ENCODE measurements at places on chromosomes 5 and 9.

- DNase-seq: peak; percentile 85
Measured at GRCh38 chr5:90264689-90265544, 144.6 kb downstream of the CETN3 start.

DNA sequence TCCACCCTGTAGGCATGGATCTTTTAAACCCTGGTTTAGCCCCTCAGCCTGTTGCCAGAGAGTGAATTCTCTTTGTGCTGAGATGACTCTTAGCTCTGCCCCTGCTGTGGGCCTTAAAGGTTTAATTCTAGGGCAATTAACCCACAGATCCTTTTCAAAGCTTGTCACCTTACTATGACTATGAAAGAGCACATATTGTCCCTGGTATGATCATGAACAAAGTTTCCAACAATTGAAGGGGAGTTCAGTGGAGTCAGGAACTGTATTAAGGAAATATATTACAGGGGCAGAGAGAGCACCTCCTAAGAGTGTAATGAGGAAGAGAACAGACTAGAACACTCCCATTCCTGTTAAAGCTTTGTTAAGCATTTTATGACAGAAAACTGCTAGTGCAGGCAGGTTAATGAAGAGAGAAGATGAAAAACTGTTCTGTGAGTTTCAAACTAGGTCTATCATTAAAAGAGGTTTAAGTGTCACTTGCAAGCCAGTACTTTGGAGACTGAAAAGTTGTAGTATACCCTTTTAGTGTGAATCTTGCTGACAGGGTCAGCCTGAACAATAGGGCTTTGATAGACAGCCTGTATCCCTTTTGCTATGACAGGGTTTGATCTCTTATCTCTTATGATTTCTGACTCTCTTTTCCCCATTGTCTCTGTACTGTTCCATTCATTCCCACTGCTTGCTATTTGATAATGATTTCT is 104.2 kb upstream of the ELL2 start:
- peak; percentile 55 for DNase-seq

DNA sequence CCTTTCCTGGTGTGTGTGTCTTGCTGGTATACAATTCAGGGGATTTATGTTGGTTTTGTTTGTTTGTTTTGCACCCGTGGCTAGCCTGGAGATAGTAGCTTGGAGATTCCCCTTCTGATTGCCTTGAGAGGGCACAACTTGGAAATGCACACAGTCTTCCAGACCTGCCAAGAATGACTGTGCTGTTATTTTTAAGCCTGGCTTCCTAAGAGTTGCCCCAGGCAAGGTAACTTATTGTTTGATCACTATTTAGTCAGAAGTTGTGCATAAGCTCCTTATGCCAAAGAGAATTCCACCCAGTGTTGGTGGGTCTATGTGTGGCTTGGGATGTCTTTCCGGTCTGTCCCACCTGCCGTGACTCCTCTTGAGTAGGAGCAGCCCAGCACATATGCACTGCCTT is 421.9 kb upstream of the KCNN2 start:
- DNase-seq: no peak

GRCh38 chr5:67221487-67222242 is 25.1 kb upstream of the CD180 start:
- peak; percentile 89 for DNase-seq

DNA sequence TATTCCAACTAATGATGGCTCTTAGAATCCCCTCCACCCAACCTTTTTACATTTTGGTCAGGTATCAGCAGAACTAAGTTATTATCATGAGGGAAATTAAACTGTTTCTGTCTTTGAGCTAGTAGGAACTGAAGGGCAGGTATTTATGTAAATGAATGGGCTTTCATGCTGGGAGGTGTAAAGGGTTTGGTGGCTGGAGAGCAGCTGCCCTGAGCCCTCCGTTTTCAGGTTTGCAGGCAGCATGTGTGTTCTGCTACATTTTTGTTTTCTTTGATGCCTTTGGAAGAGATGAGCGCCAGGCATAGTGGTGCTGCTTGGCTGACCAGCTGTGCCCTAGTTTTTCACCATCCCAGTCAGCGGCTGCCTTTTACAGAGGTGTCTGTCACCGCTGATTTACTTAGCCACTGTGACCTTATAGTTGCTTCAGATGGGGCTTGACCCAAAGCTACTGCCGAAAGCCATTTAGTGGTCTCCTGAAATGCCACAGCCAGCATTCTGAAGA is 231.9 kb downstream of the MAST4 start:
- no peak for DNase-seq

GRCh38 chr5:125198270-125198974 is 452.0 kb upstream of the ZNF608 start:
- DNase-seq: no peak

- no peak for DNase-seq
Measured at GRCh38 chr5:176734756-176735342, 75.5 kb upstream of the UNC5A start.

DNA sequence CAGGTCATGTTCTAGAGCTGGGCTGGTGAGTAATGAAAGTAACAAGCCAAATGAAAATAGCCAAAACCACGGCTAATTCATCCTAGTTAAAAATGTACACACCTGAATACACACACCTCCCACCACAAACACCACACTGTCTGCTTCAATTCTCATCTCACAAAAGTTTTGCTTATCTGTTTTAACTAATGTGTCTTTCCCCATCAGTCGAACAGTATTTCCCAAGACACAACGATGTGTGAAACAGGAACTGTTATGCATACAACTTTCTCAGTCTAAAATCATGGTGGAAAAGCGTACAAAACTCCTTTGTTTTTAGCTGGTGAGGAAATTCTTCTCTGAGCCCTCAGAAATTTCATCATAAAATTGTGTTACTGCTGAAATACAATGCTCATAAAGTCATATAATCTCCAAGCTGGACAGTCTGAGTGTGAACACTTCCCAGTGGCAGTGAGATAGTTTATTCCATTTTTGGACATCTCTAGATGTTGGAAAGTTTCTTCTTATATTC is 242.4 kb downstream of the EFNA5 start:
- DNase-seq: no peak

DNA sequence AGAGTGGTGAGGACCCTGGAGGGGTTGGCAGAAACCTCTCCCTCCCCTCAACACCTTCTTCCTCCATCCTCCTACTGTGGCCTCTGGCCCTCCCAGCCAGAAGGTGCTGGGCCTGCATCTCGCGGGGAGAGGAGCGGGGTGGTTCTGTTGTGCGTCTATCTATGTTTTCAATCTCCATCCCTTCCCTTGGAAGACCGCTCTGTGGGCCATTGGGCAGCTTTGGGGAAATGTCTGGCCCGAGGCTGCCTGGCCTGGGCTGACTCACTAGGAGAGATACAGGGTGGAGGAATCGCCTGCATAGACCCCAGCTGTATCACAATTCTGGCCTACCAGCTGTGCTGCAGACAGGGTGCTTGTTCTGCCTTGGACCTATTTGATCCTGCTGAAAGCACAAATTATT is 48.4 kb upstream of the DAB2IP start:
- no peak for DNase-seq

DNA sequence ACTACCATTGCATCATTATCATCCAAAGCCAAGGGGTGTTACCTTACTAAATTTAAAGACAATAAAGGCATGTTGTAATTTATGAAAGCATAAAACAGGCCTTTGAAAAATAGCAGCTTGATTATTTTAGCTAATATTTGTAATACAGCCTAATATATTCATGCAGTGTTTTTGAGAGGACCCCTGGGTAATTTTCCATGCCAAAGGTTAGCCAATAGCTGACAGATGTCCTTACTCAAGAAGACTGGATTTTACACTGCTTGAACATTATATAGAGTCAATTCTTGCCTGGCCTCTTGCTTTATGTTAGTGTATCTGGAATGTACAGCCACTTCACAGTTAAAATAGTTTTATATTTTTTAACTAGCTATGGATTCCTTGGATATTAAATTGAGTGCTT is 337.8 kb upstream of the PAPPA start:
- DNase-seq: no peak

GRCh38 chr5:108144332-108144731 is 237.6 kb downstream of the FBXL17 start:
- no peak for DNase-seq

- DNase-seq: no peak
Measured at GRCh38 chr5:131193106-131193505, 22.4 kb downstream of the LYRM7 start.

DNA sequence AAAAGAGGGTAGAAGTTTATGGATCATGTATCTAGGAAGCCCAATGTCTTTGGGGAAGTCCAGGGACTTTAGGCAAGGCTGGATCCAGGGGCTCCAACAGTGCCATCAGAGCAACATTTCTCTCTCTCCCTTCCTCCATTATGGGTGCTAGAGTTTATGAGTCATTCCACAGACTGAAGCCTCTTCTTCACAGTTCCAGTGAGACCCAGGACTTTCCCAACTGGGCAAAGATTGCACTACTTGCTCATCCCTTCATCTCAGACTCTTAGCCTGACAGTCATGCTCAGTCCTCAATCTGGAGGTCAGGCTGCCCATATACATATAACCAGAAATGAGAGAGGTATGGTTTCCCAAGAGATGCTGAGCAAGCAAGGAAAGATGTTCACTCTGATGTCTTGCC is 110.7 kb downstream of the FEM1C start:
- no peak for DNase-seq

- no peak for DNase-seq
Measured at GRCh38 chr9:131997779-131998178, 81.9 kb downstream of the MED27 start.

DNA sequence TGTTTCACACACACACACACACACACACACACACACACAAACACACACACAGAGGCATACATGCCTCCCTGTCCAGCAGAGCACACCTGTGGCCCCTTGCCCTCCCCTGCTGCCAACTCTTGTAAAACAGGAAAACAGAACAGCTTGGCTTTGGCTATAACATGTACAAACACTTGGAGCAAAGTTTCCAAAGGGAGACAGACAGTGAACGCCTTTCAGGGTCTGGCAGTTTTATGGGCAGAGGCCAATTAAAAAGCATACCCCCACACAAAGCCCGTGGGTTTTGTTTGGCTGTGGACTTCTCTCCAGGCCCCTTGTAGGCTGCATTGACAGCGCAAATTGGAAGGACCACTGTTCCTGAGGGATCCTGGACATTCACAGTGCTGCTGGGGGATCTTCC is 265.6 kb downstream of the PAPPA start:
- DNase-seq: no peak

- DNase-seq: no peak
Measured at GRCh38 chr5:146400201-146400600, 46.9 kb upstream of the TCERG1 start.

DNA sequence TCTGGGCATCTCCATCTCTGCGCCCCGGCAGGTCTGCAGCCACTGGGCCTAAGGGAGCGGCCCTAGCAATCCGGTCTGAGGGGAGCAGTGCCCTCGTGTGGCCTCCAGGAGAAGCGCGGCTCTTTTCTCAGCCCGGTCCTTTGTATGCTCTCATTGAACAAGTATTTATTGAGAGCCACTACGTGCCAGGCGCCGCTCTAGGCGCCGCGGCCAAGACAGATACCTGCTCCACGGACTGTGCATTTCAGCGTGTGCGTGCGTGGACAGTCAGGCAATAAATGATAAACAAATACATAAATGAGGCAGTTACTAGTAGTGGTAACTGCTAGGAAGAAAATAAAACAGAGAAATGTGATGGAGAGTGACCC is 2.3 kb upstream of the SLC4A9 start:
- DNase-seq: peak; percentile 94

- no peak for DNase-seq
Measured at GRCh38 chr9:111020594-111020993, 17.7 kb downstream of the LPAR1 start.

DNA sequence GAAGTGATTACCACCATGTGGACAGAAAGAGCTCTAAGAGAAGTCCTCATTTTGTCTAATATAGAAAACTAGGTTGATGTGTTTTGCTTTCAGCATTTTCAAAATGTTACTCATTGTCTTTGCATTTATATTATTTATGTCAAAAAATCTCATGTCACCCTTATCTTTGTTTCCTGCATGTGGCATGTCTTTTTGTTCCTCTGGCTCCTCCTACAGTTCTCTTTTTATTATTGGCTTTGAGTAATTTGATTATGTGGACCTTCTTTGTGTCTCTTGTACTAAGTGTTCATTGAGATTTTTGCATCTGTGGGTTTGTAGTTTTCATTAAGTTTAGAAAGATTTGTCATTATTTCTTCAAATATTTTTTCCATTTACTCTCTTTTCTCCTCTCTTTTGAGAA is 58.8 kb downstream of the GNG10 start:
- DNase-seq: no peak

DNA sequence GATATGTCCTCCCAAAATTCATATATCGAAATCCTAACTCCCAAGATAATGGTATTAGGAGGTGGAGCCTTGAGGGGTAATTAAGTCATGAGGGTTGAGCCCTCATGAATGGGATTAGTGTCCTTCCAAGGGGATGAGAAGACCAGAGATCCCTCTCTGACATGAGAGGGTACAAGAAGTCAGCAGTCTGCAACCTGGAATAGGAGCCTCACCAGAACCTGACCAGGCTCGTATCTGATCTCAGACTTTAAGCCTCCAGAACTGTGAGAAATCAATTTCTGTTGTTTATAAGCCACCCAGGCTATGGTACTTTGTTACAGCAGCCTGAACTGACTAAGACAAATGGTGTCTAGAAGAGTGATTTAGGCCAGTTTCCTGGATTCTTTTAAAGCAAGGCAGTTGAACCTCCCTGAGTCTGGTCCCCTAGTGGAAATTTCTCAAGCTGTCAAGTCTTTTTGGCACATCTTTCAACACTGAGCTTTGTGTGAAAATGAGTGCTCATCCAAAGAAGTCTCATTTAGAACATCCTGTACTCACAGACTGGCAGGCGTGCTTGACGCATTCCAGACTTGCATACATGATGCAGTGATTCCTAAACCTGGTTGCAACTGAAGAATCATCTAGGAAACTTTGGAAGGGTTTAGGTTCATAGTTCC is 254.8 kb upstream of the PPP1R2B start:
- DNase-seq: no peak

GRCh38 chr5:173705512-173706044 is 89.1 kb upstream of the BOD1 start:
- no peak for DNase-seq

GRCh38 chr5:112978836-112979235 is 2.2 kb downstream of the DCP2 start:
- DNase-seq: no peak

GRCh38 chr5:106288979-106289378 is 1381.8 kb downstream of the EFNA5 start:
- no peak for DNase-seq

- peak; percentile 87 for DNase-seq
Measured at GRCh38 chr5:176533894-176534611, 3.1 kb downstream of the RNF44 start.

DNA sequence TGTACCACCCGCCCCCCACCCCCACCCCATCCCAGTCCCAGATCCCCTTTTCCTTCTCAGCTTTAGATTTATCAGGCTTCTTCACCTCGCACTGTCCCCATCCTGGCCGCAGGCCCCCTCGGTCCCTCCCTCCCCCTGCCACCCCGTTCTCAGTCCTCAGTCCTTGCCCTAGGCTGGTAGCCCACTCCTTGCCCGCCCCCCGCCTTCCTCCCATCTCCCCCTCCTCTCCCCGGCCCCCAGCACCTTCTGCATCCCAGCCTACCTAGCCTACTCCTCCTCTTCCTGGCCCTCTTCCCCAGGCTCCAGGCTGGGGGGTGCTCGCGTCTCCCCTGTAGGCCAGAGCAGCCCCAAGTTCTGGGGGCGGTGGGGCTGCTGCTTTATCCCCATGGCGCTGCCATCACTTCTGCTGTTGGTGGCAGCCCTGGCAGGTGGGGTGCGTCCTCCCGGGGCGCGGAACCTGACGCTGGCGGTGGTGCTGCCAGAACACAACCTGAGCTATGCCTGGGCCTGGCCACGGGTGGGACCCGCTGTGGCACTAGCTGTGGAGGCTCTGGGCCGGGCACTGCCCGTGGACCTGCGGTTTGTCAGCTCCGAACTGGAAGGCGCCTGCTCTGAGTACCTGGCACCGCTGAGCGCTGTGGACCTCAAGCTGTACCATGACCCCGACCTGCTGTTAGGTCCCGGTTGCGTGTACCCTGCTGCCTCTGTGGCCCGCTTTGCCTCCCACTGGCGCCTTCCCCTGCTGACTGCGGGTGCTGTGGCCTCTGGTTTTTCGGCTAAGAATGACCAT is 828 bp downstream of the NPR2 start:
- DNase-seq: no peak

All from activated CD4-positive, alpha-beta T cell treated with anti-CD3 and anti-CD28 coated beads, Interleukin-2, amount 10 ng/mL, durations not matched to agents 24 days and 14 days (primary cell).